ENCODE measurements at places on chromosomes 12 and 14. TPM values are rescaled to one million over a fixed set of nuclear protein-coding genes. Genes with fewer than 3 reads are reported as not detected.

The CCDC88C gene
- total RNA-seq, result 13.4 TPM

The SYNDIG1L gene
- not detected for total RNA-seq

The IFI27 gene
- 179 TPM for total RNA-seq

The ZFHX2 gene
- 1.8 TPM for total RNA-seq

The KCNH3 gene
- total RNA-seq, result 4.3 TPM

The AVPR1A gene
- total RNA-seq, result 0.05 TPM

The KLRG1 gene
- 1.1 TPM for total RNA-seq

The LRTM2 gene
- not detected for total RNA-seq

The POTEG gene
- total RNA-seq, result not detected

The MYF5 gene
- total RNA-seq, result not detected

The HOXC12 gene
- not detected for total RNA-seq

The TDG gene
- 35.9 TPM for total RNA-seq

The FGD6 gene
- 33.9 TPM for total RNA-seq

The LIN7A gene
- total RNA-seq, result 3.3 TPM

The MAP1LC3B2 gene
- 0.35 TPM for total RNA-seq

The TAS2R13 gene
- not detected for total RNA-seq

The IPO8 gene
- 30.4 TPM for total RNA-seq

The EPYC gene
- not detected for total RNA-seq

The NELL2 gene
- 0.20 TPM for total RNA-seq

The SIX4 gene
- total RNA-seq, result 11.3 TPM

The TCL1A gene
- total RNA-seq, result not detected

The MSRB3 gene
- total RNA-seq, result 21.4 TPM

The KRT75 gene
- not detected for total RNA-seq

The DPF3 gene
- total RNA-seq, result 3.0 TPM

The TAS2R8 gene
- total RNA-seq, result not detected

The CRACR2A gene
- 1.6 TPM for total RNA-seq

The MYF6 gene
- 0.52 TPM for total RNA-seq

All from renal cortical epithelial cell (primary cell).